ENCODE measurements at places on chromosomes 6 and 20. TPM values are rescaled to one million over a fixed set of nuclear protein-coding genes. Genes with fewer than 3 reads are reported as not detected.

DNA sequence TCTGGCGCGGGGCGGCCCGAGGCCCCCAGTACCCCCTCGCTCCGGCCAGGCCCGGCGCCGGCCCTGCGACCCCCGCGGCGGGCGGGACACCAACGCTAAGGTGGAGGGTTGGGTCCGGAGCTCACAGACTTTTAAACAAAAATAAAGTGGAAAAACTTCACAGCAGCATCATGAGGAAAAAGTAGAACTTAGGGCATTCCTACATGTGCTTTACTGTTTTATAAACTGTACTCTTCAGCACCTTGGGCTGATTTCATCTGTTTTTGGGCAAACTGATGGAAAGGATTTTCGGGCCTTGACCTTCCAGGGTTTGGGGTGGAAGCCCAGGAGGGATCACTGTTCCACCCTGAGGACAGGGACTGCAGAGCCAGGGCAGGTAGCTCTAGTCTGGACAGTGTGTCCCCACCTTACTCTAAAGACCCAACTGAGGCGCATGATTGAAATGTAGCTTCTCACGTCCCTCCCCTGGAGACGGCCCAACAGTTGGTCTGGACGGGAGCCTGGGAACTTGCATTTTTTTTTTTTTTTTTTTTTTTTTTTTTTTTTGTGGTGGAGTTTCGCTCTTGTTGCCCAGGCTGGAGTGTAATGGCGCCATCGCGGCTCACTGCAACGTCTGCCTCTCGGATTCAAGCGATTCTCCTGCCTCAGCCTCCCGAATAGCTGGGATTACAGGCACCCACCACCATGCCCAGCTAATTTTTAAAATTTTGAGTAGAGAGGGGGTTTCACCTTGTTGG lies 740 bp downstream of the NELFCD start:
- H3K36me3 ChIP-seq = peaks cover 2% of the 10 kb centered on the region
- peak overlapping the region; percentile 87 for H3K27ac ChIP-seq
- no peak for DNase-seq
- H3K4me3 ChIP-seq = peak overlapping the region; percentile 92
- no peaks in the 10 kb centered on the region for H3K27me3 ChIP-seq

- no peak for DNase-seq
- no peak overlapping the region for H3K27ac ChIP-seq
- H3K27me3 ChIP-seq = peaks cover 30% of the 10 kb centered on the region
- H3K36me3 ChIP-seq = no peaks in the 10 kb centered on the region
- no peak overlapping the region for H3K4me3 ChIP-seq
- no peaks in the 10 kb centered on the region for H3K4me1 ChIP-seq
Measured at GRCh38 chr20:9523636-9524035, 9.2 kb downstream of the LAMP5 start.

DNA sequence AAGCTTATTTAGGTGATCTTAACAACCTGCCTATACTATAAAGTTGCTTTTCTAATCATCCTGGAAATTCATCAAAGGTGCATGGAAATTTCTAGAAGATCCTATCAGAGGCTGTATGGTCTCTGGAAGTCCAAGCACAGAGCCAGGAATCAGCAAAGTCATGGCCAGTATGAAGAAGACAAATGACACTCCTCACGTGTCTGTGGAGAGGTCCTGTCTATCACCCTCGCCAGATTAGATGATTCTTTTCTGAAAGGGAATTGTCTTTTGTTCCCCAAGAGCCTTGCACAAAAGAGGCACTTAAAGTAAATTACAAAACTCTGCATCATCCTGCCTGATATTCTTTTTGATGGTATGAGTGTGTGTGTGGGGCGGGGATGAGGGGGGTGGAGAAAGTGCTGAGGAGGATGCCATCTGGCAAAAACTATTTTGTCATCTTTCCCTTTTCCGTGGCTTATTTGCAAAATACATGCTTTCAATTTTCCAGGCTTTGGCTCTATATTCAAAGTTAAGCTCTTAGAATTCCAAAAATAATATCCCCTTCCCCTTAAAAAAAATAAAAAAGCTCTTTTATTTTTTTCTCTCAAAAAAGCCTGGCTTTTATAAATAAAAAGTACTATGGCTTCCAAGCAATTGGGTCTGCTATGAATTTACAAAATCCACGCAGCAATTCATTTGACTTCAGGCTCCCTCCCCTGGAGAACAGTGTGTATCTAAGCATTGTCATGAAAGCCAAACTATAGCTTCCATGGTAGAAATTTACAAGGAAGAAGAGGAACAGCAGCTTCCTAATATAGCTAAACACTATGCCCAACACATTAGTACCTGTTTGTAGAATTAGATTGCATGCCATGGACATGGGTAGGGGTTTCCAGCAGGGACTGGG lies 185.2 kb upstream of the ARG1 start:
- no peak overlapping the region for H3K4me3 ChIP-seq
- no peaks in the 10 kb centered on the region for H3K36me3 ChIP-seq
- H3K27ac ChIP-seq = no peak overlapping the region

DNA sequence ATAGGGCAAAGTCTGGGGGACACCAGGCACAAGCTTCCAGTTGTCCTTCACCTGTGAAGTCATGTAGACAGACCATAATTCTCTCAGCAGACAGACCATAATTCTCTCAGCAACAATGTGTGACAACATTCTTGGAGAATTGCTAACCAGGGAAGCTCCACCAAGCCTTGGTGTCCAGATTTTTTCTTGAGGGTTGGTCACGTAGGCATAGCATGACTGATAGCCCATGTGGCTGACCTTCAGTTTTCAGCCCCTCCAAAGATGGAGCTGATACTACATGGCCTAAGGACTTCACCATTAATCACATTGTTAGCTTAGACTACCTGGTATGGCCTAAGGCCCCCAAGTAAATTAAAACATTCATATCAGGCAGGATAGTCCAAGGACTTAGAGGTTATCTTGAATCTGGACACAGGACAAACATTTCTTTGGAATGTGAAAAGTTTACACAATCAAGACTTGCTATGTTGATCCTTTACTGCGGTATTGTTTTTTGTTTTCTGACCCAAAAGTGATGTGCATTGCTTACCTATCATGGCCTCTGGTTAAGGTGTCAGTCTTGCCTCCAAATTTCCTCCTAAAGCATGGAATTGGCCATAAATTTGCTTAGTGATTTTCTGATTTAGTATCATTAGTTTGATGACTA lies 76.9 kb downstream of the CEP57L1 start:
- no peaks in the 10 kb centered on the region for H3K36me3 ChIP-seq
- H3K27ac ChIP-seq = no peak overlapping the region
- no peaks in the 10 kb centered on the region for H3K4me1 ChIP-seq
- no peak overlapping the region for H3K4me3 ChIP-seq
- no peaks in the 10 kb centered on the region for H3K27me3 ChIP-seq
- no peak for DNase-seq

DNA sequence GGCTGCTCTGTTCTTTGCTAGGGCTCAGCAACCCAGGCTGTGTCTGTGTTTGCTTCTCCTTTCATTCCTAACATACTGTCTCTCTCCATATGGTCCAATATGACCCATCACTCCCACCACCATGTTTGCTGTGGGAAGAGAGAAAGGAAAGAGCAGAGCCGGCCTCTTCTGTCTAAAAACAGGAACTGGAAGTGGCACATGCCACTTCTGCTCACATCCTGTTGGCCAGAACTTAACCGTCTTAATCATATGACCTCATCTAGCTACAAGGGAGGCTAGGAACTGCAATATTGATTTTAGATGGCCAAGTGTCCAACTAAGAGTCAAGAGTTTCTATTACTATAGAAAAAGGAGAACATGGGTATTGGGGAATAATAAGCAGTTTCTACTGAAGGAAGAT lies 212.5 kb upstream of the CHD6 start:
- H3K27ac ChIP-seq = no peak overlapping the region
- no peaks in the 10 kb centered on the region for H3K27me3 ChIP-seq
- no peaks in the 10 kb centered on the region for H3K36me3 ChIP-seq

DNA sequence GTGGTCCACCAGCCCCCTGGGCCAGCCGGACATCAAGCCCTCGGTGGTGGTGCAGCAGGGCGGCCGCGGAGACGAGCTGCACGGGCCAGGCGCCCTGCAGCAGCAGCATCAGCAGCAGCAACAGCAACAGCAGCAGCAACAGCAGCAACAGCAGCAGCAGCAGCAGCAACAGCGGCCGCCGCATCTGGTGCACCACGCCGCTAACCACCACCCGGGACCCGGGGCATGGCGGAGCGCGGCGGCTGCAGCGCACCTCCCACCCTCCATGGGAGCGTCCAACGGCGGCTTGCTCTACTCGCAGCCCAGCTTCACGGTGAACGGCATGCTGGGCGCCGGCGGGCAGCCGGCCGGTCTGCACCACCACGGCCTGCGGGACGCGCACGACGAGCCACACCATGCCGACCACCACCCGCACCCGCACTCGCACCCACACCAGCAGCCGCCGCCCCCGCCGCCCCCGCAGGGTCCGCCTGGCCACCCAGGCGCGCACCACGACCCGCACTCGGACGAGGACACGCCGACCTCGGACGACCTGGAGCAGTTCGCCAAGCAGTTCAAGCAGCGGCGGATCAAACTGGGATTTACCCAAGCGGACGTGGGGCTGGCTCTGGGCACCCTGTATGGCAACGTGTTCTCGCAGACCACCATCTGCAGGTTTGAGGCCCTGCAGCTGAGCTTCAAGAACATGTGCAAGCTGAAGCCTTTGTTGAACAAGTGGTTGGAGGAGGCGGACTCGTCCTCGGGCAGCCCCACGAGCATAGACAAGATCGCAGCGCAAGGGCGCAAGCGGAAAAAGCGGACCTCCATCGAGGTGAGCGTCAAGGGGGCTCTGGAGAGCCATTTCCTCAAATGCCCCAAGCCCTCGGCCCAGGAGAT lies 1.0 kb downstream of the POU3F2 start:
- H3K27ac ChIP-seq = no peak overlapping the region
- H3K4me3 ChIP-seq = peak overlapping the region; percentile 55
- H3K36me3 ChIP-seq = no peaks in the 10 kb centered on the region
- no peak for DNase-seq

DNA sequence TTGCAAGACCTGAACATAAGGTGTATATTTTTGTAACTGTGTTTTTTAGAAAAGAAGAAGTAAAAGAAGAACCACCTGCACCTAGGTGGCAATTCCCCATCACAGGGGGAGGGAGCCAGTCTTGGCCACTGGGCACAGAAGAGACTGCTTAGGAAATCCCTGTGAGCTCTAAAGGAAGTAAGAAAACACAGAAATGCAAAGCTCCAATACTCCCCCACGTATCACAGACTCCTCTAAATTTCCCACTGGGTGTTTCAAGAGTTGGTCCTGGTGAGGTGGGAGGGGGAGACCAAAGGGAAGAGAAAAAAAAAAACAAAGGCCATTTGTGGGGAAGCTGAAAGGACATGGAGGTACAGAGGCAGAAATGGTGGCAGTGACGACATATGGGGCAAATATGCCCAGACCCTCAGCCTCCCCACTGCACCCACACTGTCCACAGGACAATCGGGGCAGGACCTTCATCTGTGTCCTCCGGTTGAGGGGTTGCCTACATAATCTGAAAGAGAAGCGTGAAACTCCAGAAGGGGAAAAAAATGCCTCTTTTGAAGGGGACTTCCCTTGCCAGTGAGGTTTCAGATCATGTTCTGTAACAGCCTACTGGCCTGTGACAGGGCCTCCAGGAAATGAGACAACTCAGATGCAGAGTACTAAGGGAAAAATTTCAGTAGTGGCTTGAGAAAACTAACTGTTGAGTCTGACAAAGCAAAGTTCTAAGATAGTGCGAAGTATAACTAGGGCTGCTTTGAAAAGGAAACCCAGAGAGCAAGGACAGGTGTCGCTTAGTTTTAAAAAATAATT lies 226.2 kb upstream of the MARCKS start:
- H3K36me3 ChIP-seq = no peaks in the 10 kb centered on the region
- peaks cover 18% of the 10 kb centered on the region for H3K4me1 ChIP-seq
- peaks cover 5% of the 10 kb centered on the region for H3K27me3 ChIP-seq
- H3K27ac ChIP-seq = peak overlapping the region; percentile 43
- DNase-seq = peak; percentile 24
- no peak overlapping the region for H3K4me3 ChIP-seq

GRCh38 chr6:88483424-88483823 lies 317.3 kb upstream of the CNR1 start:
- DNase-seq = no peak
- no peak overlapping the region for H3K4me3 ChIP-seq
- no peaks in the 10 kb centered on the region for H3K36me3 ChIP-seq
- no peaks in the 10 kb centered on the region for H3K4me1 ChIP-seq

CST4 gene
- total RNA-seq = not detected

TGM2 gene
- total RNA-seq = 144 TPM

SPATA25 gene
- 42.8 TPM for total RNA-seq

BMP5 gene
- 112 TPM for total RNA-seq

NKAIN2 gene
- total RNA-seq = not detected

Data from cardiac muscle cell (in vitro differentiated cells and primary cell).